ENCODE measurements at places on chromosomes 1 and 21.

DNA sequence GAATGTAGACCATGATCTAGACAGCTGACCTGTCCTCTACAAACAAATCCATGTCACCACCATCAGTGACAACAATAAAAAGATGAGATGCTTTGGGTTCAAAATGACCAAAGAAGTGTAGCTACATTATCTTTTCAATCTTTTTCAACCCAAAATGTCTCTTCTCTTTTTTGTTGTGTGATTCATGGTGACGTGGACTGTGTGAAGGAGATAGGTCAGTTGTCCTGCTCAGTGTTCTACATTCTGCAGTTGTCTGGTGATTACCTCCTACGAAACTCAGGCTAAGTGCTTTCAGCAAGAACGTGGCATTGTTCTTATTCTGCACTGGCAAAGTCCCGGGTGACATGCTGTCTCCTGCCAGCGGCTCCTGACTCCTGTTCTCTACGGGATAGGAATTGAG lies 73.1 kb downstream of the PRKAB2 start:
- DNase-seq, result no peak

GRCh38 chr21:43929217-43929971 lies 64.4 kb downstream of the AGPAT3 start:
- DNase-seq, result no peak

DNA sequence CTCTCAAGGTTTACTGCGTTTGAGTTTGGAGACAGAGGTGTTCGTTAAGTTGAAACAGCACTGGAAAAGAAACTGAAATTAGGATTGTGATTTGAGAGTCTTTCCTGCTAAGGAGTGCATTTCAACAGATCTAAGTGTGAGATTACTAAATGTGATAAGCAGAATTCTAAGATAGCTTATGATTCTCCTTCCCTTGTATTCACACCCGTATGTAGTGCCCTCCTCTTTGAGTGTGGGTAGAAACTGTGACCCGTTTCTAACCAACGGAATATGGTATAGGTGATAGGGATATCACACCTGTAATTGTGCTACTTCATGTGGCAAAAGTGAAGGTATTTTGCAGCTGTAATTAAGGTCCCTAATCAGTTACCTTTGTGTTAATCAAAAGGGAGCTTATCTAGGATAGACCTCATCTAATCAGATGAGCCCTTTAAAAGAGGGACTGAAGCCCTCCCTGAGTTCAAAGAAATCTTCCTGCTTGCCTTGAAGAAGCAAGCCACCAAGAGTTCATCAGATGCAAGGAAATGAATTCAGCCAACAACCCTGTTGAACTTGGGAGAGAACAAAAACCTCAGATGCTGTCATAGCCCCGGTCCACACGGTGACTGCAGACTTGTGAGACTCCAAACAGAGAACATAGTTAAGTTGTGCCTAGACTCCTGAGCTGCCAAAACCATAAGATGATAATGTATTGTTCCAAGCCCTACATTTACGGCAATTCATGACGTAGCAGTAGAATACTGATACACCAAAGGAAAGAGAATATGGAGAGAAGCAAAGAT lies 12.6 kb upstream of the IL12RB2 start:
- no peak for DNase-seq

DNA sequence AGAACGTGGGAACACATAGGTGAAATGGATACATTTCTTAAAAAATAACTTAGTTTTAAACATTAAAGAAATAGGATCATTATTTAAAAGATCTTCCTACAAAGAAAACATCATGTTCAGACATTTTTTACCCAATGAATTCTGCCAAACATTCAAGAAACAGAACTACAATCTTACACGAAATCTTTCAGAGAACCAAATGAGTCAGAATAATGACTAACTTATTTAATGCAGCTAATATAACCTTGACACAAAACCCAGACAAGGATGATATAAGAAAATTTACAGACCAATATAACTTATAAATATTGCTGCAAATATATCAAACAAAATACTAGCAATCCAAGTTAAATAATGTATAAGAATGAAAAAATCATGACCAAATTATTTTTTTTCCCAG lies 220.1 kb upstream of the KCNK2 start:
- DNase-seq, result no peak

DNA sequence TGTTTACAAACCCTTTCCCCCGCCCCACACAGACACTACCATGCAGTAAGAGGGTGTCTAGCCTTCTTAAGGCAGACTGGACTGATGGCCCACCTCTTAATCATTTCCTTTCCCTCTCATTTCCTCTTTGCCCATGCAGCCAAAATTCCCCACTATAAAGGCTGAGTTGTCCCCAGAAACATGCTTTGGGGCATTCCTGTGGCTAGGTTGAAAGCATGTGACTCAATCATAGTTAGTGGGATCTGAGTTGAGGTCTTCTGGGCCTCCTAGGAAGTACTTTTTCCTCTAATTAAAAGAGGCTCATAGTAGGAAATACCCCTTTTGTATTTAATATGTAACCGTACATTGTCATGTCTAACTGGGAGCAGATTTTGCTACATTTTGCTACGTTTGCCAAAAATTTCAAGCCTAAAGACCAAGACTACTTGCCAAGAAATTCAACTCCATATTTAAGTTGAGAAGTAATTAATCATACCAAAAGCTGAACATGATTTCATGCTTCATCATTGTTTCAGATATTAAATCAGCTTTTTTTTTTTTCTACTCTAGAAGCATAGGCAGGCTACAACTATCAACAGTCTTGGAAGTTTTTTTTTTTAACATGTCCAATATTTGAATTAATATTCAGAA lies 174.7 kb downstream of the ADGRL4 start:
- no peak for DNase-seq

- DNase-seq, result no peak
These were observed 34.4 kb upstream of the PSMB2 start for GRCh38 chr1:35675773-35676172.

DNA sequence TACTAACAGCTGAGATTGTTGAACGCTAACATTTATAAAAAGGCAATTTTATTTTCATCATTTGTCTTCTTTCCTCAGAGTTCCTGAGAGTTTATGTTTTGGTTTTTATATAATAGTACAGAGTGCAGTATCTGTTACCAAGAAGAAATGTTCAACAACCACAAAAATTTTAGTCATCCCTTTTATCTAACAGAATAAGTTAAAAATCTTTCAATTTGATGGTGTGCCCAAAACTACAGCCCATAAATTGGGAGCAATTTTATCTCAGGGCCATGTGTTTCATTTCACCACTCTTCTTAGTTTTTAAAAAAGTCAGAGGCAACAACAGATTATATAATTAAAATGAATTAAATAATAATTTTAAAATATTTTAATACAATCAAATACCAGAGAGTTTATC lies 37.1 kb downstream of the NEXN start:
- DNase-seq, result no peak

GRCh38 chr1:239247285-239247684 lies 139.1 kb upstream of the CHRM3 start:
- DNase-seq, result no peak

- no peak for DNase-seq
These were observed 108.2 kb upstream of the GREM2 start for GRCh38 chr1:240719953-240720700.

DNA sequence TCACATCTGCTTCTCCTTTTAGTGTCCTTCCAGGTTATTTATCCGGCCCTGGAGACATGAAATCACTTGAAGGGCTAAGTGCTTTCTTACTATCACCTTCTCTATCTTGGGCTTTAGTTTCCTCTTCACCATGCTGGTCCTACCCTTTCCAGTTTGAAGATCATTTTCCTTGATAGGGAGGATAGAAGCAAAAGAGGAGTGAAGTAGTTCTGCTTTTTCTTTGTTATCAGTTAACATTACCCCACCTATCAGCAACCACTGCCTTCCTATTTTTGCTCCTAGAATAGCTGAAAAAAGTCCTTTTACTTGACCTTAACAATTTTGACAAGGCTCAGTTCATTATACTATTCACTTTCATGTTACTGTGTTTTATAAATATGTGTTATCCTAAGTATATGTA lies 19.4 kb downstream of the RGL1 start:
- DNase-seq, result no peak

DNA sequence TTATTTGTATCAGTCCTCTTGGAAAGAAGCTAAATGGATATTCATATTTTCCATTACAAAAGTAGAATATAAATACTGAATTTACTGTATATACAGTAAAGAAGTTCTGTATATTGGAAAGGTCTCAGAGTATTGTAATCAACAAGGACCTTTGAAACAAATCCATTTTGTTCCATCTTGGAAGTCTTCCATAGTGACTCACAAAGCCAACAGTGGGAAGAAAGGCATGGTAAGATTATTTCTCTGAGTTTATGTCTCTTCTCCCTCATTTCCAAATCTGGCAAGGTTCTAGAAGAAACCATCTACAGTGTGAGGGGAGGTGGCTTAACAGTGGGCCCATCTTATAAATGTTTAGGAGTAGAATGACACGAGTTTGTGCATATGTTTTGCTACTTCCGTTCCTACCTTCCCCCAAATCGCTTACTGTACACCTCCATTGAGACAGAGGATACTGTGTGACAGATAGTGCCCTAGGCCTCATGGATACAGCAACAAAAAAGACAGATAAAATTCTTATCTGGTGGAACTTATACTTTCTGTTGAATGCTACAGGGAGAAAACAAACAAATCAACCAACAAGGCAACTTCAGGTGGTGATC lies 22.1 kb upstream of the SSX2IP start:
- no peak for DNase-seq

GRCh38 chr1:47997289-47998200 lies at the start of gene TRABD2B:
Gene TRABD2B (minus strand): TSS chr1:47997385.
- DNase-seq, result peak; percentile 53

DNA sequence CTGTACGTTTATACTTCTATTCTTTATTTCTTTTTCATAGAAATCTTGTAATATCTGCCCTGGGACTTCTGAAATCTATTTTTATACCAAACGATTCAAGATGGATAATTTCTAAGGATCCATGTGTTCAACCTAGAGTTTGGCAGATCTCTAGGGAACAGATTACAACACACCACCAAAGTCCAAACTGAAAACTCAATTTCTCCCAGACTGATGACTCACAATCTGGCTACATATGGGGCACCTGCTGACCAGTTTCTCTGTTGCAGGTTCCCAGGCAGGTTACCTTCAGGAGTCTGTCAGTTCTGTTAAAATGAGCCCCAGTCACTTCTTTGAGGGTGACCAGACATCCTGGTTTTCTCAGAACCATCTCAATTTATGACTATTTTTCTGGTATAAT lies 439.4 kb downstream of the GPATCH2 start:
- DNase-seq, result no peak

GRCh38 chr1:33377756-33378155 lies 53.1 kb downstream of the PHC2 start:
- DNase-seq, result no peak

GRCh38 chr1:26820784-26821269 lies 5.7 kb upstream of the ZDHHC18 start:
- DNase-seq, result peak; percentile 93

DNA sequence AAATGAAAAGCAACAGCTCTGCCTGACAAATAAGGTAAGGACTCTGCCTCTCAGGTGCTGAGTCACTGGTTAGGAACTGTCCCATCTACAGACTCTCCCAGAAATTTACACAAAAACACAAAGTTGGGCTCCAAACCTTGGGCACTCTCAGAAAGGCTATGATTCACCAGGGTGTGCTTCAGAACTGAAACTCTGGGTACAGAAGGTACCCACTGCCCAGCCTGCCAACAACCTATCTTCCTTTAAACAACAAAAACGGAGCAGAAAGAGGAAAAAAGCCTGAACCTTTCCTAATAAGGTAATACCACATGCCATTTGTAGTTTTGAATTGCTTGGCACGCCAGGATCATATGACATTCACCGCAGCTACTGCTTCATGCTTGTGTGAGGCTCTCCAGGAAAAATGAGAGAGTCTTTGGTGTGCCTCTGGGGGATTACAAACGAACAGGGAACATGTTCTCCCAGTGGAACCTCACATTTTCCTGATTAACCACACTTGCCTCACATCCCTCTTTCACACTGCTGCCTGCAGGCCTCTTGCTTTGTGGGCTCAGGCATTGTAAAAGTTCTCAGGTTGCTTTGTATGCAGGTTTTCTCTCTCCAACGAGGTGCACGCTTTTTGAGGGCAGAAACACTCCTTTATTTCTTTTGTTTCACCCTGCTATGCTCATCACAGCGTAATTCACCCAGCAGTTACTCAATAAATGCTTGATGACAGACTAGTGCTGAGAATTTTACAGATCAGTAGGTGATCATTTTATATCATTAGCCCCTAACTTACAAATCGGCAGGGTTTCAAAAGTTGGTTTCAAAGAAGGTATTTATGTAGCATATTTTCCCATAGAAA lies 65.1 kb downstream of the GADD45A start:
- DNase-seq, result no peak

DNA sequence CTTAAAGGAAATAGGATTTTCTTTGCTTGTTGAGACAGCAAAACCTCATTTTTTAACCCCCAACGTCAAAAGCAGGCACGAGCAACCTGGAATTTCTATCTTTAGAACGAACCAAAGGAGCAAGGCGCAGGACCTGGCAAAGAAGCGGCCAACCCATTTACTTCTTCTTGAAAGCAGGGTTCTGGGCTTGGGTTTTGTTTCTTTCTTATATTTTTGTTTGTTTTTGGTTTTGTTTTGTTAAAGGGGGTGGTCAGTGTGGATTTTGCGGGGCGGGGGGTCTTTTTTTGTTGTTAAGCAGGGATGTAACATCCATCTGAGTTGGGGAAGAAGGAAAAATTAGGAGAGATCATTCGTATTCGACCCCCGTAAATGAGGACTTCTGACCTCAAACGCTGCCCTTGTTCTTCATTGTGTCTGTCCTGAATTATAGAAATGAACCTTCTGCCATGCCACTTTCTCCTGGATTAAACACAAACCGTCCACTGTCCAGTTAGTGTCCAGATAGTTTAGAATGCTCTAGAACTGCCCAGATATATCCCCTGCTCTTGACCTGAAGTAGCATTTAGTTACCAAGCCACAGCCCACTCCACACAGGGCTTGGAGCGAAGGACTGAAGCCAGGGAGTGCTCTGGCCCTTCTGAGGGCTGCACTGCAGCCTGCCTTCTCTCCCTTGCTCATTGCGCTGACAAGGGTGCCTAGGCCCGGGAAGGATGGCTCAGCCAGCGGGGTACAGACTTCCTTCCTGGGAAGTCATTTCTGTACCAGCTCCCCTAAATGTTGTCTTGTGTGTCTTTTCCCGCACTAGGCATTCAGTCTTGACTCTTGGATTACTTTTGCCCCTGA lies 909 bp upstream of the APP start:
- DNase-seq, result no peak

- DNase-seq, result no peak
These were observed at the start of gene FCRLB for GRCh38 chr1:161720956-161721737. Gene FCRLB (plus strand): TSS chr1:161721544. CDS start chr1:161722673, 1,129 bp downstream.

DNA sequence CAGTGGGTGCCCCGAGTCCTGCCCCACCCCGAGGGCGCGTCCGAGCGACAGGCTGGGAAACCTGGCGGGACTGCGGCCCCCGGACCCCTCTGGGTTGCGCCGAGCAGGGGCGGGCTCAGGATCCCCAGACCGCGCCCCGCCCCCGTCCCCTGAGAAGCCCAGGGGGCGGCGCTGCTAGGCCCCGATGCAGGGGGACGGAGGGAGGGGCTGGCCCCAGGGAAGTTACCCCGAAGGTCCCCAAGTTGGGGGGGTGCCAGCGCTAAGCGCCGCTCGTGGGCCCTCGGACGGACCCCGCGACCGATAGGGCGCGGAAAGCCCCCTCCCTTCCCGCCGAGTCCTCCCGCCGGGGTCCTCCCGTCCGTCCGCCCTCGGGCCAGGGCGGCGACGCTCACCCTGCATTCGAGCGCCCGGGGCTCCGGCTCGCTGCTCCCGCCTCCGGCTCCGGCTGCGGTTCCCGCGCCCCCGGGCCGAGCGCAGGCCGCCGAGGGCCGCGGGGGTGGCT lies 414 bp downstream of the GPR153 start:
- DNase-seq, result peak; percentile 86

GRCh38 chr1:13930151-13930550 lies 230.2 kb downstream of the PRDM2 start:
- DNase-seq, result peak; percentile 56

GRCh38 chr1:183827801-183828200 lies 22.9 kb downstream of the RGL1 start:
- no peak for DNase-seq

Data from NAMALWA (cell line).